ENCODE measurements at places on chromosomes 5 and 9. TPM values are rescaled to one million over a fixed set of nuclear protein-coding genes. Genes with fewer than 3 reads are reported as not detected.

PCDHB14 gene
- 0.86 TPM for total RNA-seq

SHOC1 gene
- total RNA-seq = not detected

IQGAP2 gene
- total RNA-seq = 1.6 TPM

CDO1 gene
- total RNA-seq = 0.43 TPM

ISL1 gene
- total RNA-seq = not detected

TTC16 gene
- not detected for total RNA-seq

IL13 gene
- total RNA-seq = not detected

ELOVL7 gene
- total RNA-seq = 0.09 TPM

KCNV2 gene
- total RNA-seq = not detected

PIK3R1 gene
- total RNA-seq = 59.0 TPM

SAP30L gene
- 29.2 TPM for total RNA-seq

IARS1 gene
- 67.5 TPM for total RNA-seq

TAL2 gene
- not detected for total RNA-seq

HAVCR1 gene
- not detected for total RNA-seq

PKN3 gene
- 8.5 TPM for total RNA-seq

GFI1B gene
- under 0.01 TPM for total RNA-seq

TAF11L5 gene
- total RNA-seq = not detected

SPATA31E1 gene
- total RNA-seq = not detected

PKD2L2 gene
- total RNA-seq = not detected

KCNMB1 gene
- total RNA-seq = not detected

PDE6A gene
- 0.11 TPM for total RNA-seq

ROR2 gene
- not detected for total RNA-seq

MBLAC2 gene
- total RNA-seq = 5.9 TPM

RFESD gene
- total RNA-seq = 0.98 TPM

WNT8A gene
- not detected for total RNA-seq

PCDHA9 gene
- total RNA-seq = 0.09 TPM

HAPLN1 gene
- total RNA-seq = not detected

TMEM171 gene
- total RNA-seq = 0.77 TPM

Measured in dermis lymphatic vessel endothelial cell (primary cell).